ENCODE measurements at places on chromosomes 16 and 17.
A peak's percentile ranks its signal among the peaks of the same experiment; 100 is the strongest.

- peak; percentile 88 for DNase-seq
These were observed at the start of gene NME3 for GRCh38 chr16:1771188-1771863. Gene NME3, minus strand, starts transcription at chr16:1771543. Its CDS starts 9 bp downstream, at chr16:1771534.

- no peak for DNase-seq
These were observed 31.6 kb downstream of the CYB5D2 start for GRCh38 chr17:4174556-4174955.

DNA sequence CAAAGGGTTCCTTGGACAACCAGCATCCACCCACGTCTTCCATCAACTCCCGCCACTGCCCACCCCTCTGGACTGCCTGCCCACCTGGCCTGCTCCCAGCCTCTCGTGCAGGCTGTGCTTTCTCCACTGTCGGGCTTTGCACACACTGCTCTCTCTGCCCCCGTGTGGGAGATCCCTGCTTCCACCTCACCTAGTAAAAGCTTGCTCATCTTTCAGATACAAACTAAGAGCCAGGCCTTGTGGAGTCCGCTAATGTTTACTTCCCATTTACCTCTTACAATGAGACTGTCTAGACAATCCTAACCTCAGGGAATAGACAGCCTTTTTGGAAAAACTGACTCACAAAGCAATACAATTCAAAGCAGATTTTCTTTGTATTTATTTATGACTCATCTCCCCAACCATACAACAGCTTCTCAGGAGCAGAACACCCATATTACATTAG, 67.6 kb downstream of the USP31 start:
- DNase-seq: no peak

GRCh38 chr17:32689348-32689747, 187.6 kb downstream of the MYO1D start:
- DNase-seq: no peak

GRCh38 chr16:35733278-35733965, 2274.0 kb downstream of the TP53TG3F start:
- DNase-seq: no peak

- no peak for DNase-seq
These were observed 9.4 kb upstream of the CMTM4 start for GRCh38 chr16:66705790-66706505.

GRCh38 chr17:71634376-71634775, 486.4 kb upstream of the SOX9 start:
- no peak for DNase-seq

- DNase-seq: no peak
These were observed 582.1 kb downstream of the RBFOX1 start for GRCh38 chr16:7914748-7915147.

GRCh38 chr17:48001197-48001596, 30.3 kb downstream of the CDK5RAP3 start:
- DNase-seq: no peak

GRCh38 chr17:75173526-75173925, 9.2 kb downstream of the SUMO2 start:
- DNase-seq: no peak

GRCh38 chr16:27367461-27368357, 34.3 kb upstream of the IL21R start:
- DNase-seq: peak; percentile 60

DNA sequence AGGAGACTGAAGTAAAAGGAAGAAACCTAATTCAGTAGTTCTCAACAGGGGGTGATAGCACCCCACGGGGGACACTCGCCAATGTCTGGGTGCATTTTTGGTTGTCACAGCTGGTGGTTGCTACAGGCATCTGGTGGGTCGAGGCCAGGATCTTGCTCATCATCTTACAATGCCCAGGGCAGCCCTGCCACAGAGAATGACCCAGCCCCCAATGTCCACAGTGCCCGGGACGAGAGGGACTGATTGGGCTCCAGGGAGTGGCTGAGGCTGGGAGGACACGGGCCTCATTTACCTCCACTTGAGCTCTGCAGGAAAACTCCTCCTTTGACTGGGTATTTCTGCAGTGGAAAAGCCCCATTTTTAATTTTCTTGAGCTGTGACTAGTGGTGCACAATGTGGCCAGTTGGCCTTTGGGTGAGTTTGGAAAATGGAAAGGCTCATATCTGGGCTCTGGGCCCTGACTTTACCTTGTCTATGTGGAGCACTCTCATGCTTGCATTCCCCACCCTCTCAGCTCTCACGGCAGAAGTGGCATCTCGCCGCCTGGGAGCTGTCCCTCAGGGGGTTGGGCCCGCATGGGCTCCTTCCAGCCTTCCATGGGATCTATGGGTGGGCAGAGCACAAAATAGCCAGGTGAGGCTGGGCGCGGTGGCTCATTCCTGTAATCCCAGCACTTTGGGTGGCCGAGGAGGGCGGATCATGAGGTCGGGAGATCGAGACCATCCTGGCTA, 37.7 kb upstream of the IRF8 start:
- DNase-seq: no peak

- no peak for DNase-seq
These were observed 6.0 kb downstream of the NARF start for GRCh38 chr17:82464567-82464929.

DNA sequence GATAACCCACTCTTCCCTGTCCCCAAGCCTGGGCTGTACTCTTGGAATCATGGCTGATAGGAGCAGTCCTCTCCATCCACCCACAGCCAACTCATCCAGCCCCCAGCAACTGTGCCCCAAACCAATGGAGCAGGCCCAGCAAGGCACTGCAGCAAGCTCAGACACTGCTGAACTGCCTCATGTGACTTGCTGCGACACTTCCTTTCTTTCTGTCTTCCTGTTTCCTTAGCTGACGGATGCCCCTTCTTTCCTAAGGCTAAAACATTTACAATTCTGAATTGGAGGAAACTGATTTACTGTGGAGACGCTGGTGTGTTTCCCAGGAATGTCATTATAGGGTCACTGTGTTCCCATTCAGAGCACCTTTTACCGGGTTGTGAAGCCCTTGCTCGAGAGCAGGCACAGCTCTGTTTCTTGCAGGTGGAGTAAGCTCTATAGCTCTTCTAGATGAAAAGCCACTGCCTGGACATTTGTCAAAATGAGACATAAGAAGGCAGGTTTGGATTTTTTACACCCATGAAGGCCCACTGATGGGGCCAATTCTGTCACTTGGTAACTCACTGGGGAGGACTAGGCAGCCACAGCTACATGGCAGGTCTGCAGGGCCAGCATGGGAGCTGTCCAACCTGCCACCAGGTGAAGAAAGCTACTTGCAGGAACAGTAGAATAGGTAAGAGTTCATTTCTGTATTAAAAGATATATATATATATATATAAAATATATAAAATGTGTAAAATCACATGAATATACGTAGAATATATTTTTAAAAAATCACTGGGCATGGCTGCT, 27.4 kb downstream of the TMEM11 start:
- no peak for DNase-seq

DNA sequence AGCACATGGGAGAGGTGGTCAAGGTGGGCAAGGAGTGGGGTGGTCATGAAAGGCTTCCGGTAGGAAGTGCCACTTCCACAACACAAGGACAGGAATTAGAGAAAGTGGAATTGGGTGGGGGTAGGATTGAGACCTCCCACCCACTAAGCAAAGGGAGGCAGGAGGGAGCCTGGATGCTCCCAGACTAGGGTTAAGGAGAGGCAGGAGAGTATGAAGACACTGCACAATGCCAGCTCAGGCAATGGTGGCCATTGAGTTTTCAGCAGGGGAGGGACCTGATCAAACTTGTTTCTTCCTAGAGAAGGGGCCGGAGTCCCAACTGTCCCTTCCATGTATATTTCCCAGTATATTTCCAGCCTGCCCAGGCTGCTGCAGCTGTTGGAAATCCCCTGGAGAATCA, 3.1 kb upstream of the RAB11FIP4 start:
- DNase-seq: no peak

DNA sequence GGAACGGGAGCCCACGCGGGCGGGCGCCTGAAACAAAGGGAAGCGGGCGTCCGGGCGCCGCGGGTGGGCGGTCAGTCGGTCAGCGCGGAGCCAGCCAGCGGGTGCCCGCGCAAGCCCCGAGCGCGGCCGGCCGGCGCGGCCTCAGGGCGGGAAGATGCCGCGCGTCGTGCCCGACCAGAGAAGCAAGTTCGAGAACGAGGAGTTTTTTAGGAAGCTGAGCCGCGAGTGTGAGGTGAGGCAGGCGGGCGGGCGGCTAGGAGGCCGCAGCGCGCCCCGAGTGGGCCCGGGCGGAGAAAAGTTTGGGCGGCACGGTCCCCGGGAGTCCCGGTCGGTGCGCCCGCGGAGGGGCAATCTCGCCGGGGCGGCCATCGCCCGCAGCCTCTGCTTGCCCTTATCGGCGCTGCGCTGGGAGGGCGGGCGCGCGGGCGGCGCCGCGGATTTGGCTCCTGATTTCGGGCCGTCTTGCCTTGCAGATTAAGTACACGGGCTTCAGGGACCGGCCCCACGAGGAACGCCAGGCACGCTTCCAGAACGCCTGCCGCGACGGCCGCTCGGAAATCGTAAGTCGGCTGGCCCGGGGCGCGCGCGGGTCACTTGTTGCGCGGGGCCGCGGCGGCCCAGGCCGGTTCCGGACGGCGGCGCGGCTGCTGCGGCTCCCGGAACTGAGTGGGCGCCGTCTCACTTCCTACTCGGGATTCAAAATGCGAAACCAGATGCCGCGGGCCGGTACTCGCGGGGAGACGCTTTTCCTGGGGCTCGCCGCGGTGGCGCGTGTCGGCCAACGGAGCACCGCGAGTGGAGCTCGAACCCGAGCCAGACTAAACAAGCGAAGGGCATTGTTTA, 526 bp downstream of the CBFB start:
- peak; percentile 48 for DNase-seq

DNA sequence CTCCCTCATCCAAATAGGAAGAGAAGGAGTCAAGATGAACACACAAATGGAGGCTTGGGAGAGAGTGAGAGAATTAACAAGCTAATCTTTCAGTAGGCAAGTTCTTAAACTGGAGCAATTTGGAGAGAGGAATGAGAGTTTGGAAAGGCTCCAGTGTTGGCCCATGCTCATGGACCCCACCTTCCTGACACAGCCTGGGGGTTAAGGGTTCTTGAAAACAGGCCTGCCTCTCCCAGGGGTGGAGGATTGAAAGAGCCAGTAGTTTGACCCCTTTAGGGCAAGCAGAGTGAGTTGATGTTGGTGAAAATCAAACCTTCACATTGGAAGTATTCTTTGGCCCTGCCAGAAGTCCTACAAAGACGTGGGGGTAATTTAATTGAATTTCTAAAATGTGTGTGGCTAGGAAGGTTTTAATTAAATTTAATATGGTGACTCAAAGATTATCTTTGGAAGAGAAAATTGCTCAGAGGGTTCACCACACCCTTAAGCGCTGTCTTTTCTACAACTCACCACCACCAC, 5.8 kb downstream of the HOXB3 start:
- no peak for DNase-seq

- DNase-seq: no peak
These were observed 32.4 kb downstream of the SNX11 start for GRCh38 chr17:48139944-48140343.

GRCh38 chr16:84739349-84740124, 39.7 kb downstream of the USP10 start:
- no peak for DNase-seq

- no peak for DNase-seq
These were observed 42.4 kb downstream of the NXPH3 start for GRCh38 chr17:49618028-49618611.

DNA sequence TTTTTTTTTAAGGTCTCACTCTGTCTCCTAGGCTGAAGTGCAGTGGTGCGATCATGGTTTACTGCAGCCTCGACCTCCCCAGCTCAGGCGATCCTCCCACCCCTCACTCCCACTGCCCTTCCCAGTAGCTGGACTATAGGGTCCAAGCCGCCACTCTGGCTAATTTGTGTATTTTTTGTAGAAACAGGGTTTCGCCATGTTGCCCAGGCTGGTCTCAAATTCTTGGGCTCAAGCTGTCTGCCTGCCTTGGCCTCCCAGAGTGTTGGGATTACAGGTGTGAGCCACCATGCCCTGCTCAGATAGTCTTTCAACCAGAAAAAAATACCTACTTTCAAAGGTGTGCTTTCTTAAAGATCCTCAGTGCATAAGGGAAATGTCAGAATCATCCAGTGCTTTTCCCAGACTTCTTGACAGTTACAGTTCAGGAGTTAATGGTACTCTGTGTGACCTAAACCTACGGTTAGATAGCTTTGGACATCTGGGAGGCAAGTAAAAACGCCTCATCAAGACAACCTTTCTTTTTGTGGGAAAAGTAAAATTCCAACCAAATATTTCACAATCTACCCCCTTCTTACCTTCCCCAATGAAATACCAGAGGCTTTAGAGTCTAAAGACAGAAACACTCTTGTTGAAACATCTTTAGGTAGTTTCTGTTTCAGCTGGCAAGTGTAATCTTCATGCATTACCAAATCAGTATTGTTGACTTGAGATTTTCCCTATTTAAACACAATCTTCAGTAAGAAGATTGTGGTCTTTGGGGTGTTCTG, 6.8 kb downstream of the RSPRY1 start:
- no peak for DNase-seq

DNA sequence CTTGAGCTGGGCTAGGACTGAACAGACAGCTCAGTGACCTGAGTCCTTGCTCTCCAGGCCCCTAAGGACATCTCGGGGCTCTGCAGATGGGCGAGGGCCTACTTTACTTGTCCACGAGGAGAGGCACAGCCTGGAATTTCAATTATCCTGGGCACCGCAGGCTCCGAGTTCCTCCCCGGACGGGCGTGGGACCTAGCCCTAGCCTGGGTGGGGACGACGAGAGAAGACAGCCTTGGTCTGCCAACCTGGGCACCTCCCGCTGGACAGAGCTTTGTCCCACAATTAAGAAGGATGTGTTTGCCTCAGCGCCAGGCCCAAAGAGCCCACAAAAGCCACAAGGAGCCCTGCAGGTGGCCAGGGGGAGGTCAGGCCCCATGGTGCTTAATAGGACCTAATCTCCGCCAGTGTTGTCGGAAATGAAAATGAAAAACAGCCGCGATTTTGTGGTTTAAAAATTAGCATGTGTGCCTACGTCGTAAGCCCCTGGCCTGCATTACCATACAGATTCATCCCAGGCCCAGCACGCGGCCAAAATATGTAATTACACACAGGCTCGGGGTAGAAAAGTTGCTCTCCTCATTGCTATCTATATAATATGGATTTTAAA, 51.4 kb upstream of the LHX1 start:
- no peak for DNase-seq

- DNase-seq: no peak
These were observed 255.9 kb upstream of the PMFBP1 start for GRCh38 chr16:72427783-72428331.

- DNase-seq: no peak
These were observed 10.8 kb upstream of the BCAR1 start for GRCh38 chr16:75262104-75262799.

DNA sequence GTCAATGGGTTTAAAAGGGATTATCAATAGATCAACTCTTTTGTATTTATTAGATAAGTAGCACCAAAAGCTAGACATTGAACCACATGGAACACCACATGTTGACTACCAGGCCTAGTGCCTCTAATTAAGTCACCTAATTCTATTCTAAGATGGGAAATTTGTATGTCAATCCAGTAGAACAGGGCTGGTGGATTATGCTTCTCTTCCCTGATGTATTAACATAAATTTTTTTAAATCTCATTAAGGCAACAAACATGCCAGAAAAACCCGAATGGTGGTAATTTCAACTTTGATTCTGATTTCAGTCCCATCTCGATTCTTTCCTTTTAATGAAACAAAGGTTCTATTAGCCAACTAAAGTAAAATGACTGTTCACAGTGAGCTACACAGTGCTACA, 92.6 kb downstream of the KANSL1 start:
- no peak for DNase-seq

GRCh38 chr16:28491230-28491969, 474 bp downstream of the CLN3 start:
- DNase-seq: no peak

Measured in GM12891 (cell line).